ENCODE measurements at places on chromosomes 12 and 14.

GRCh38 chr12:131981388-131981787 lies 31.6 kb downstream of the EP400 start:
- DNase-seq, result no peak

DNA sequence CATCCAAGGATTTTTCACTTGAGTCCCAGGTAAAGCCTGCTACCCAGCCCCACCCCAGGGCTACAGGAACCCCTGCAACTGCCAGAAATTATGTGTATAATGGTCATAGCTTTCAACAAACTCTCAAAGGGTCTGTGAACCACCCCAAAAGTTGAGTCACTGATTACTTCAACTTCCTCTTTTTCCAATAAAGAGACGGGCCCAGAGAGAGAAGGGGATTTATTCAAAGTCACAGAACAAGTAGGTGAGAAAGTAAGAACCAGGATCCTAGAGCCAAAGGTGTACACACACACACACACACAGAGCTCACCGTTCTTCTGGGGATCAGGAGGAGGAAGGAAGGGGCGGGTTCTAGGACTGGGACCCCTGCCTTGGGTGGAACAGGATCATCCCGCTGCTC lies 4.8 kb upstream of the ITPK1 start:
- no peak for DNase-seq

DNA sequence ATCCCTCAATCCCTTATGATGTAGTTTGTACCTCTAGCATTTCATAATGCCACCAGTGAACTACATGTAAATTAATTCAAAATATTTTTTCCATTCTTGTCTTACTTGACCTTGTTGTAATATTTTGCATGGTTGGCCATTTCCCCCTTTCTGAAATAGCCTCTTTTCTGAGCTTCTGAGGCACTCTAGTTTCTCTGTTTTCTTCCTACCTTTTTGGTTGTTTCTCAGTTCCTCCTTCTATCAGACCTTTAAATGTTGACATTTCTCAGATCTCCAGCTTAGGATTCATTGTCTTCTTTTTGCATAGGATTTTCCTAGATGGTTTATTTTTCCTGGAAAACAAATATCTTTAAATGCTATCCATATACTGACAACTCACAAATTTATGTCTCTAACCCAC lies 9.8 kb upstream of the RMST start:
- no peak for DNase-seq

DNA sequence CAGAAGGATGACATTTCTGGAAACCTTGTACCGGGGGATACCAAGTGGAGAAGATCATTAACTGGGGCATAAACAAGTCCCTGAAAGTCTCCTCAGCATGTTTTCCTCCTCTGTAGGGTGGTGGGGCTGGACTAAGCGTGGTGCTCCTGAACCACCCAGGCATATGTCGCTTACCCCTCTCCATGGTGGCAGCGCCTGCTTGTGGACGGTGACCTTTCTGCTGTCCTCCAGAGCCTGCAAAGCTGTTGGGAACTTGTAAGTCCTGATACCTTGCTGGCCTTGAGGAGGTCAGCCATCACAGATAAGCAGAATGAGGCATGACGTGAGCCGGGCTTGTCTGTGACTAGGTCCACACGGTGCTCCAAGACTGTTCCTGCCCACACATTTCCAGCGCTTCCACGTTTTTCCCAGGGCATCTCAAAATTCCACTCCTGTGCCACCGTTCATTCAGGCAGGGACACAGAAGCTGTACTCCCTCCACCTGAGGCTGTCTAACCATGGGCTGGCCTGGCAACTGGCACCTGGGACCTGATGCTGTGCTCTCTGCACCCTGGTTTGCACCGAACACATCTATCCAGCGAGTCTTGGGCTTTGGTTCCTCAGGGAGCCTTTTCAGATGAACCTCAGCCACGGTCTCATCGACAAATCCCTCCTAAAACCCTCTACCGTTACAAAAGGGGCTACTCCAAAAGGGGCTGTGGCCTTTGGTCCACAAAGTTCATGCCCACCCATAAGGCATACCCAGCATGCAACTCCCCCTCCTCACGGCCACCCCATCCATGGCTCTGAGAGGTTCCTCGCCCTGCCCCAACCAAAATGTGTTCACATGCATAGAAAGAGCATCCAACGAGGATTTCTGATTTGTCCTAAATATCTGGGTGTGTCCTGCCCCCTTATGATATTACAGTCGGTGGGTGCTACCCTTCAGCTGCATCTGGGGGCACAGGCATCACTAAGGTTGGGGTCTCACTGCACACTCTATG lies 199.6 kb upstream of the DIO3 start:
- DNase-seq, result no peak

DNA sequence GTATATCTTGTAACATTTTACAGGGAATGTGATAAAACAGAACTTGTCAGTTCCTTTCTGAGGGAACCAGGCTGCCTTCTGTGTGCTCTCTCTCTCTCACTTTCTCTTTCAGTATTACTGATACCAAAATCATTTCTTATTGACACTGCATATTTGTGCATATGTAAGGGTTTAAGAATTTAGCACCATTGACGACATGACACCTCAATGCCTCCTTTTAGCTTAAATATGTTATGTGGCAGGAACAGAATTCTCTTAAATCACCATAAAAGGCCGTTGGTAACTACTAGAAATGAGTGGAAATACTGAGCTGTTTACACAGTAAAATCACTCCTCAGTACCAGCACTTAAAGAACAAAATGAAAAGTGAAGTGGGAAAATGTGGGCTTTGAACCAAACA lies 457.7 kb upstream of the SYT1 start:
- DNase-seq, result no peak

GRCh38 chr14:69842686-69843420 lies 36.4 kb upstream of the SMOC1 start:
- DNase-seq, result no peak

DNA sequence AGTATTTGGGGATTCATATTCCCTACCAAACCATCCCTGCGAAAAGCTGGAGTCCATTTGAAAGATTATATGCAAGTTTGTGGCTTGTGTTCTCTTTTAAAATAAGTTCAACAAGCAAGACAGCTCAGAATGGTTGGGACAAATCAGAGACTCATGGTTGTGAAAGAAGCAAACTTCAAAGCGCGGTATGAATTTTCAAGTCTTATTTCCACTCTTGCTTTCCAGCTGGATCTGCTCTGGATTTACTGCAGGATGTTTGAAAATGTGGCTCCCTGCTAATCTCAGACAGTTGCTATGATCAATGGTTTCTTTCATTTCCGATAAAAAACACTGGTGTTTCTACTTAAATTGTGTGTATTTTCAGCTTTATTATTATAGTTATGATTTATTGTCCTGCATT lies 477.5 kb downstream of the RAD51B start:
- DNase-seq, result no peak

GRCh38 chr14:22892488-22892887 lies 9.5 kb downstream of the REM2 start:
- DNase-seq, result no peak

GRCh38 chr14:23929136-23929535 lies 24.4 kb upstream of the DHRS4 start:
- DNase-seq, result no peak

GRCh38 chr14:44165286-44165685 lies 341.8 kb downstream of the FSCB start:
- no peak for DNase-seq

GRCh38 chr14:59863806-59864525 lies 6.6 kb downstream of the RTN1 start:
- no peak for DNase-seq

GRCh38 chr14:24888532-24888931 lies 161.4 kb downstream of the STXBP6 start:
- no peak for DNase-seq

- DNase-seq, result no peak
These were observed 66.6 kb downstream of the DAAM1 start for GRCh38 chr14:59254911-59255545.

DNA sequence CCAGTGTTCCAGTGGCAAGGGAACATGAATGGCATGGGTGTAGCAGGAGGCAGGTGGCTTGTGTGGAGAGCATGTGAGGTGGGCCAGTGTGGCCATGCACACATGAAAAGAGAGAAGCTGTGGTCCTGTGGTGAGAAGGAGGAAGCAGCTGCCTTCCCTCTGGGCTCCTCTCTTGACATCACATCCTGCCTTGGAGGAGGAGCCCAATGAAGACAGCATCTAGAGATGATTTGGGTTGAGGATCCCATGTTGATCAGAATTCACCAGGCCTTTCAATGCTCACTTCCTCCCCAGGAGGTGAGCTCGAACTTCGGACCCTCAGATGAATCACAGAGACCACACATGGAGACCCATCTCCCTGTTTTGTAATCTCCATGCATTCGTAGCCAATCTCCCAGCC lies 82.6 kb downstream of the LRRC74A start:
- DNase-seq, result no peak

GRCh38 chr12:1906579-1906978 lies 11.9 kb downstream of the CACNA2D4 start:
- DNase-seq, result no peak

DNA sequence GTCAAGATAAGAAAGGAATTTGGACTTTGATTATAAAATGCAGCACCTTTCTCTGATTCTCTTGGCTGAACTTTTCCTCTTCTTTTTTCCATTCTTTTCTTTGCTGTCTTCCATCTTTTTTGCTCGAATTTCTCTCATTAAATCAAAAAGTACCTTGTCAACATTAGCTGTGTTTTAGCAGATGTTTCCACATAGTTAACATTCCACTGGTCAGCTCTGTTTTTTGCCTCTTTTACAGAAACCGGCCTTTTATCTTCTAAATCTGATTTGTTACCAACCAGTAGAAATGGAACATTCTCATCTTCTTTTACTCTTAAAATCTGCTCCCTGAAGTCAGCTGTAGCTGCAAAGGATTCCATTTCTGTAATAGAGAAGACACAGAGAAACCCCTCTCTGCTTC lies 71.1 kb upstream of the SYT1 start:
- no peak for DNase-seq

DNA sequence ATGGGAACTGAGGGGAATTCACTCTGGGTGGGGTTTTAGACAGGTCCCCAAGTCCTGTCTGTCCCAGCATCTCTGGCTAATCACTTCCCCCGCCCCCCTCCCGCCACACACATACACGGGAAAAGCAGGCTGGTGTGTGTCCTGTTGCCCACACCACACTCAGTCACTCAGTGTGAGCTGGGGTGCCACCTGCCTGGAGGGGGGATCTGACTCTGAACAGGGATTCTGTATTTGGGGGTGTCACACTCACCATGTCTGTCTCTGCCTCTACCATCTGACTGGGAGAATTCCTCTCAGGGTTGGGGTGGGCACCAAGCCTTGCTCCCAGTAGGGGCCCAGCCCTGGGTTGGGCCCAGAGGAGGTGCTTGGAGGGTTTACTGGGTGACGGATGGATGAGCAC lies 31.1 kb downstream of the SH2B3 start:
- no peak for DNase-seq

DNA sequence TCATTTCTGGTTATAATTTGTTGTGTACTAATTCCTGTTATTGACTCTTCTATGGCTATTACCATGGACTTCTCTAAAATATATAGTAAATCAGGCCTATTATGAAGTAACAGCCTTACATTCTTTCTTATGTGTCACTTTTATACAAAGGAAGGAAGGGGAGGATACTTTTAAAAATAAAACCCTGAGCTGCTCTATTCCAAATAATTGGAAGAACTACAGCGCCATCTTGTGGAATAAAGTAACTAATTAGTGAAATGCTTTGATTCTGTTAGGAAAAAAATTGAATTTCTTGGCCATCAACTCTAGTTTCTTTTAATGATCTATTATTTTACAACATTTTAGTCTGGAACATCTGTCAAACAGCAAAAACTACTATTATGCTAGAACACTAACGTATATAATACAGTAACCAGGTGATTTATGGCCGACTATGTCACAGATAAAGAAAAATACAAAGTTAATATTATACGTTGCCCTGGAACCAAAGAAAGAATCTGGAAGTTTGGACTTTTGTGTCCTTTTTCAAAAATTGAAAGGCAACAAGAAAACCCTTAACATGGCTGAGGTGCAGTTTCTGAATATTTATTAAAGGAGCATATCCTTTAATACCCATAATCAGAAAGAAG lies 55.0 kb upstream of the NELL2 start:
- DNase-seq, result no peak

- no peak for DNase-seq
These were observed 41.6 kb downstream of the RCOR1 start for GRCh38 chr14:102633906-102634595.

DNA sequence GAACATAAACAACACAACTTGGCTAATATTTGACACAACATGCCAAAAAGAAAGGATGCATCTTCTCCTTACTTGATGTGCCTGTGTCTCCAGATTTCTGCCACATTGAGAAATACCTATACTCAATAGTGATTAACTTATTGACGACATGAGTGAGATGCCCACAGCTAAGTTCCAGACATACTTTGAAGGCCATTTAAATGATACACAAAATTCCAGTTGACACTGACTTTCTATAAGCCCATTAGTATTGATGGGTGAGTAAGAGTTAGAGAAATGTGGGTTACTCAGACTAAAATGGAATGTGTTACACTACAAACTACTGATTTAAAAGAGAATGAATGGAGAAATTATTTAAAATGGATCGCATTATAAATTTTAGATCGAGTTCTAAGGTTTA lies 838.2 kb upstream of the MGAT4C start:
- DNase-seq, result no peak

DNA sequence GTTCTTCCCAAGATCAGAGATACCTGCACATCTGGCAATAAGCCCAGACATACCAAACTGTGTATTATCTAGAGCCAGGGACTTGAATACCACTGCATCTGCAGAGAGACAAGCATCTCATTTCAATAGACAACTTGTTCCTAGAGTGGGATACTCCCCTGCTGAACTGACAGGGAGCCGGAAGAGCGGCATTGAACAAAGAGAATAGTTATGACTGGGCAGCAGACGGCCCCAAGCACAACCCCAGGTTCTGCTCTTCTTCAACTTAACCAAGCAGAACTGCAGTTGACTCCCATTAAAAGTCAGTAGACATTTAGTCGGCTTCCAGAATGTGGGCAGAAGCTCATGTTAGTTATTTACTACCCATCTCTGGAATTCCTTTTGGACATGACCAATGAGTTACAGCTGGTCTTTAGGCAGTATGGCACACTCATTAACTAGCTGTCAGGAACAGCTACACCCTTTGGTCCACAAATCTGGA lies 112.9 kb downstream of the HMGA2 start:
- no peak for DNase-seq

- DNase-seq, result no peak
These were observed 128.0 kb upstream of the RAP1B start for GRCh38 chr12:68482660-68483059.

- no peak for DNase-seq
These were observed 20.9 kb upstream of the GPRC5A start for GRCh38 chr12:12870465-12870864.

- no peak for DNase-seq
These were observed 399.0 kb downstream of the NAV3 start for GRCh38 chr12:78229591-78230101.

DNA sequence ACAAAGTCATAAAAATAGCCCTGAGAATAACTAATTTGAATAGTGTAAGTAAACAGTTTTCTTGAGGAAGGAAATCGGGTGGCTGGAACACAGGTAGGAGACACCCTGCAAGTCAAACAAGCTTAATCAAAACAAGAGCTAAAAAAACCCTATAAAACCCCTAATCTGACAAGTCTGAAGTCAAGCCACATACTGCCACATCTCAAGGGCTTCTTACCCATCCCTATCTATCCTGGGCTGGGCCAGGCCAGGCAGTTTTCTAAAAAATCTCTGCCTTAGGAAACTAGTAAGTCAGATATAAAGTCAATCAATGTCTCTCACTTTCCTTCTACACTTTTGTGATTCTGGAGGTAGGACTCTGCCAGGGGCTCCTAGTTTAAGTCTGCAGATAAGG lies 15.3 kb downstream of the UBE2N start:
- DNase-seq, result no peak

All from activated T-cell treated with anti-CD3 and anti-CD28 coated beads for 4 hours (primary cell).